Activated CD8-positive, alpha-beta memory T cell treated with anti-CD3 and anti-CD28 coated beads for 48 hours (primary cell): ENCODE measurements at places on chromosomes 7 and 10.

DNA sequence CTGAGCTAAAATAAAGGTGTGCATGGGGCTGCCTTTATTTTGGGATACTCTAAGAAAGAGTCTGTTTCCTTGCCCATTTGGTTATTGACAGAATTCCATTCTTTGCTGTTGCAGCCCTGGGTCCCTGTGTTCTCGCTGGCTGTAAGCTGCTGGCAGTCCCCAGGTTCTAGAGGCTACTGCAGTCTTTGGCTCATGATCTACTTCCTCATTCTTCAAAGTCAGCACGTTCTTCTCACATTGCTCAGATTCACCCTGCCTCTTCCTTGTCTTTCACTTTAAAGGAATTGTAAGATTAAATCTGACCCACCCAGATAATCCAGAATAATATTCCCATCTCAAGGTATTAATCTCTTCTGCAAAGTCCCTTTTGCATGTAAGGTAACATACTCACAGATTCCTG, 620.3 kb downstream of the CCSER2 start:
- no peak for DNase-seq

GRCh38 chr10:70418229-70418628, 14.3 kb downstream of the EIF4EBP2 start:
- DNase-seq: no peak

- no peak for DNase-seq
These were observed 64.9 kb upstream of the FAM204A start for GRCh38 chr10:118407026-118407425.

DNA sequence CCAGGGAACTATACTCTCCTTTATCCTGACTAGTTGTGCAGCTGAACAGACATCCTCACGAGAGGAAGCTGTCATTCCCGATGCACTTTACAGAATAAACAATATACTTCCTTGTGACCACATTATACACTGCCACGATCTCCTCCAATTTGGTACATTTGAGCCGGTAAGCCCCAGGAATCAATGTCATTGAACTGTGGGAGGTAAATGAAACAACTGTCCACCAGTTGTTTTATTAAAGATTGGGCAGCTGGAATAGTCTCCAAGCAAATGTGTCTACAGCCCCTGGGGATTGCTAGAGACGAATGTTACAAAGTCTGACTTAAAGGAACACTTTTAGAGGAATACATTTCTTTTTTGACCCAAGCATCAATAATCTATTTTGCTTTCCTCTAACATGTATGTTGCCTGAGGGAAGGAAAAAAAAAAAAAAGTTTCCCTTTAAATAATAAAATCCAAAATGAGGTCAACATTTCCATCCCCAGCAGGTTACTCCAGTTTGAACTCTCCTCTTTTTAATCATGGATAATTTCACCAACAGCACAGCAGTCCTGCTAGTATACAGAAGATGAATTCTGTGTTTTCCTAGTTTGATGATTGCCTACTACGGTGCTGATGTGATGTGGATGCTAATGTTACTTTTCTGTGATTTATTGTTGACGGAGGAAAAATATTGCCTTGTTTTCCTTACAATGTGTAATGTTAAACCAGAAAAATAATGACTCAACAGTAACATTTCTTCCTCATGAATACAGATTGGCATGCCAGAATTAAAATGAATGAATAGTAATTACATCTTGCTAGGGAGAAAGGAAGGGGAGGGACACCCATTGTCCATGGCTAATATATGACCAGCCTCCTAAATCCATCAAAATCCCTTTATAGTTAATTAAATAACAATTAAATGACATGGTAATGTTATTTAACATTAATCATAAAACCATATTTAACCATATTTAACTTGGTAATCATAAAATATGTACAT, 360.9 kb downstream of the NEBL start:
- DNase-seq: no peak

DNA sequence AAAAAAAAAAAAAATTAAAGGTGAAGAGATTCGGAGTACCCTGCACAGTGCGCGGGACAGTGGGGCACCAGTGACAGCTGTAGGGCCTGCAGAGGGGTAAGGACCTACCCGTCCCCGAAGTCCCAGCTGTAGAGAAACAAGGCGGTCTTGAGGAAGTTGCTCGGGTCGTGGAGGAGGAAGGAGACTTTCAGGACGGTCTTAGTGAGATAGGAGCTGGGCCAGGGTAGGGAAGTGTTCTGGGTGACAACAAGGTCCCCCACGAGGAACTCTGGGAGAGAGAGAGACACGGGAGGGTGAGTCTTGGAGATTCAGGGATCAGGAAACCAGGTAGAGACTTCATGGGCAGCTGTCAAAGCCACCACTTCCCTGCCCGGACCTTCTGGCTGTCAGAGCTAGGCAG, 9.7 kb downstream of the TMEM130 start:
- no peak for DNase-seq

DNA sequence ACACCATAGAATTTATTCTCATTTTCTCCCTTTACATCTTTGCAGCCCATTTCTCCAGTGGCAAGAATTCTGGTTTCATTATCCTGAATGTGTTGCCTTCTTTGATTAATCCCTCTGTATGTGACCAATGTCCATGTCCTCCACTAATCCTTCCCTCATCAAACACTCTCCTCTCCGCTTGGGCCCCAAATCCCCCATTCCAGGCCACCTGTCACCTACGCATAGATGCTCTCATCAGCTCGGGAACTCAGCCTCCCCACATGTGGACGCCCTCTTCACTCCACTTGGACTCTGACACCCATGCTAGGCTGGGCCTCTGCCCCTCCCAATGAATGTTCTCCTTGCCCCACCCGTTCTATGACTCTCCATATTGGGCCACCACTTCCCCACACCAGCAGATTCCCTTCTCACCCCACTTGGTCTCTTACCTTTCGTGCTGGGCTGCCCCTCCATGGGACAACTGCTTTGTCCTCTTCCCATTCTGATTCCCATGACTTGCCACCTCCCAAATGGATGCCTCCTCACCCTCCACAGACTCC, 18.7 kb upstream of the RBM20 start:
- no peak for DNase-seq

- DNase-seq: no peak
These were observed 7.0 kb downstream of the WDR91 start for GRCh38 chr7:135204341-135204749.

GRCh38 chr7:129466796-129467195, 32.6 kb downstream of the STRIP2 start:
- no peak for DNase-seq

GRCh38 chr10:71840177-71840957, 10.7 kb downstream of the PSAP start:
- DNase-seq: no peak

DNA sequence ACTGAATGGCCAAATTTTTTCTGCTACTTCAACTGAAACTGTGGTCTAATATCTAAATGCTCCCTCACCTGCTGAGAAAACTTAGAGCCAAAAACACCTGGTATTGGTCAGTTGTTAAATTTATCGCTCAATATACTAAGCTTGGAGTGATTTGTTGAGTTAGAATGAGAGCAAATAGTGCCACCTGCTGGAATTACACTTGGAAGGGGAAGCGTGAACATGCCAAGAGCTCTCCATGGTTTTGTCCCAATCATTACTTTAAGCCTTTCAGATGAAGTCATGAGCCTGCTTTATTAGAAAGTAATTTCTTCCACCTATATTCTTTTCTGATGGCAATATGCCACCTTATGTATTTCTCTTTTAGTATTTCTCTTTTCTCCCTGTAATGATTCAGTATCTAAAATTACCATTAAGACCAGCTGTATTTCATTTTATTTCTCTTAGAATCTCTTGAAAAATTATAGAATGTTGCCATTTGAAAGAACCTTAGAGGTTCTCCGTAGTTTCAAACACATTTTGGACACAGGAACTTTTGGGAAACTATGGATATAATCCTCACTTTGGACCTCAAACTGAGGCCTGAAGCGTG, 447.8 kb upstream of the C7orf33 start:
- DNase-seq: no peak

- DNase-seq: no peak
These were observed 43.0 kb downstream of the PLCE1 start for GRCh38 chr10:94036766-94037033.
